Lower leg skin (tissue), 4 donors: ENCODE measurements at places on chromosomes 11 and 22. TPM values are rescaled to one million over a fixed set of nuclear protein-coding genes. Genes with fewer than 3 reads are reported as not detected.

The EFCAB6 gene
- 4.2 TPM for total RNA-seq

The ART5 gene
- 2.9 TPM for total RNA-seq

The RASGRP2 gene
- total RNA-seq: 1.1 TPM

The CLDN25 gene
- not detected for total RNA-seq

The MPPED2 gene
- total RNA-seq: 0.37 TPM

The NDUFS3 gene
- total RNA-seq: 84.8 TPM

The FOLR3 gene
- 0.52 TPM for total RNA-seq

The RAG2 gene
- total RNA-seq: not detected

The OR6A2 gene
- not detected for total RNA-seq

The SMC1B gene
- not detected for total RNA-seq

The HSPB2 gene
- 1.2 TPM for total RNA-seq

DNA sequence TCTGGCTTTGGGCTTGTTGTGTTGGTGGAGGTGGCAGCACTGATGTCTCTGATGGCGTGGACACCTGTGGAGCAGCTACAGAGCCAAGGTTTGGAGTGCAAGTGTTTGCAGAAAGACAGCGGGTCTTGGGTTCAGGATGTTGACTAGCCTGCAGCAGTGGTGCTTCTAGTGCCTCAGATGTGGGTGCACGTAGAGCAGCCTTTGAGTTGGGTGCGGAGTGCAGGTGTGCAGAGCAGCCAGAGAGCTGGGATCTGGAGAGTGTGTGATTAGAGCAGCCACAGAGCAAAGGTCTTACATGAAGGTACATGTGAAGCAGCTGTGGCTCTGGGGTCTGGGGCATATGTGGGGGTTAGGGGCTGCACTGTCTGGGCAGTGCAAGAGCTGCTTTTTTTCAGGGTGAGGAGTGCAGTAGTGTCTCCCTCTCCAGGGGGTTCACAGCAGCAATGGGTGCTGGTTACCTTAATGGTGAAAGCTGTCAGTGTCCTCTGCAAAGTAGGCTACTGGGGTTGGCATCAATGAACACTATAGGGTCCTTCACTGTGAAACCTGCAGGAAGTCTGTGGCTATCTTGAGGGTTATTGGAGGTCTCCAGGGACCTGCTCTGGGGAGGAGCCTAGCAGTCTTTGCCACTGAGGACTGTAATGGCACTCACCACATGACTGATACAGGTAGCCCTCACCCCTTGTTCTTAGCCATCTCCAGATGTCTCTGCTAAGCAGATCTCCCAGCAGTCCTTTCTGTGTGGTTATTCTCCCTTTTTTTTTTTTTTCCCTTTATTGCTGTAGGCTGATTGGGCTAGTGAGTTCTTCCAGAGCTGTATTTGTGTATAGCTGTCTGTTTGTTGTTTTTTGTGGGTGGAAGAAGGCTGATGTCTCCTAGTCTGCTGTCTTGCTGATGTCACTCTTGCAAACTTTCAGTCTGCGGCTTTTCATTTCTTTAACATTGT is 14.3 kb downstream of the BIRC2 start:
- no peak for DNase-seq

DNA sequence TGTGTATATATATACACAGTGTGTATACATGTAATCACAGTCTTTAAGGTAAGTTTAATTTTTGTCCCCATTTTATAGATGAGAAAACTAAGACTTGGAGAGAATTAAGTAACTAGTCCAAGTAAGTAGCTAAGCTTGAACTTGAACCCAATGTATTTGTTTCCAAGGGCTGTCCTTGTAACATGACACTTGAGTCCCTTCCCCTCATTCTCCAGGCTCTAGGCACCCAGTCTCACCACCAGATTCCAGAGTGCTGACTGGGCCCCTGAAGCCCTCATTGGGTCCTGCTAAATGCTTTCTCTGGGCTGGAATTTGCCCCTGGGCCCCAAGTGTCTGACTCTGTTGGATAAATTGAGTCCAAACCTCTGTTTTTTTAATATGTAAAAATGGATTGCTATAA is 45.5 kb downstream of the ADM start:
- DNase-seq: no peak

GRCh38 chr11:116422556-116422955 is 350.2 kb downstream of the BUD13 start:
- DNase-seq: no peak

GRCh38 chr22:38402204-38402603 is 52.8 kb downstream of the KCNJ4 start:
- no peak for DNase-seq

- DNase-seq: peak; percentile 83
Observed at GRCh38 chr11:1767399-1768140, 3.8 kb upstream of the CTSD start.

- DNase-seq: no peak
Observed at GRCh38 chr22:40000171-40000570, 5.4 kb downstream of the FAM83F start.

- peak; percentile 83 for DNase-seq
Observed at GRCh38 chr11:128291007-128291406, 296.4 kb downstream of the ETS1 start.

GRCh38 chr22:17087498-17088131 is 2.8 kb downstream of the IL17RA start:
- peak; percentile 48 for DNase-seq

DNA sequence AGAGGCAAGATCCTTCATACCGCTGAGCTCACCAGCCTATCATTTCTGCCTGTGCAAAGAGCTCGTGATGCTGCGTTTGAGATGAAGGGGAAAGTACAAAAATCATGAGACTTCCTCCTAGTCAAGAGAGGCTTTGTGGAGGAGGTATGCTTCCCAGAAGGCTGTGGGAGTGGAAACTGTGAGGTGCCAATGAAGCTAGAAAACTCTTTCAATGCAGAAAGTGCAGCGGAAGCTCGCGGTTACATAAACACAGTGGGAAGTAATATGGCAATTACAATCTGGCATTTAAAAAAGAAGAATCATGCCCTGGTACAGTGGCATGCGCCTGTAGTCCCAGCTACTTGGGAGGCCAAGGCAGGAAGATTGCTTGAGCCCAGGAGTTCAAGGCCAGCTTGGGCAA is 134.8 kb downstream of the EHF start:
- no peak for DNase-seq

GRCh38 chr11:129223701-129224149 is 31.6 kb upstream of the ARHGAP32 start:
- no peak for DNase-seq

DNA sequence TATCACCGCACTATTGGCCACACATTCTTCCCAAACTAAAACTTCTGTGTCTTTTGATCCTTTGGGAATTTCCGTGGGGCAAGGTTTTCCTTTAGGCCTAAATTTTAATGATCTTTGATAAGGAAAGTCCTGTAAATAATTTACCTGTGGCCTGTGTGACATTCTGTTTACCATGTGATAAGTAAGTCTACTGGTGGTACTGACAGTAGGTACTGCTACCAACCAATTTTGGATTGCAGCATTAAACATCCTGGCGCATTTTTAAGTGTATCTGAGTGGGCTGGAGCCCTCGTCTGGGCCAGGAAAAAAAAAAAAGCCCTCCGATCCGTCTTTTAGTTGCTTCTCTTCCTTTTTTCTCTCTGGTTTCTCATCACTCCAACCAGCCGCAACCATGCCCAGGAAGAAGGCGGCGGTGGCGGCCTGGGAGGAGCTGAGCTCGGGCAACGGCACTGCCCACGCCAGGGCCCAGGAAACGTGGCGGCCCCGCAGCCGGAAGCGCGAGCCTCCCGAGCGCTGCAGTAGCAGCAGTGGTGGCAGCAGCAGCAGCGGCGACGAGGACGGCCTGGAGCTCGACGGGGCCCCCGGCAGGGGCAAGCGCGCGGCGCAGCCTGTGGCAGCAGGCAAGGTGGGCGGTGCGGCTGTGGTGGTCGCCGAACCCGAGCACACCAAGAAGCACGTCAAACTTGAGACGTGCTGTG is 33.6 kb downstream of the ASRGL1 start:
- no peak for DNase-seq

DNA sequence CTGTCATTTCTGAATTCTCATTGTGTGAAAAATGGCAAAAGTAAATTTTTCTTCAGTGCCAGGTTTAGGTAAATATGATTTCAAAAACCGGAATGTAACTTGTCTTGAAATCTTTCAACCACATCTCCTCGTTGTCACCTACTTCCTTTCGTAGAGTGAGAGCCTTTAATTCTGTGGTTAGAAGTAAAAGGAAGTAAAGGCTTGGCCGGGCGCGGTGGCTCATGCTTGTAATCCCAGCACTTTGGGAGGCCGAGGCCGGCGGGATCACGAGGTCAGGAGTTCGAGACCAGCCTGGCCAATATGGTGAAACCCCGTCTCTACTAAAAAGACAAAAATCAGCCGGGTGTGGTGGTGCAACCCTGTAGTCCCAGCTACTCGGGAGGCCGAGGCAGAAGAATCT is 29.8 kb downstream of the SGSM3 start:
- DNase-seq: peak; percentile 87

DNA sequence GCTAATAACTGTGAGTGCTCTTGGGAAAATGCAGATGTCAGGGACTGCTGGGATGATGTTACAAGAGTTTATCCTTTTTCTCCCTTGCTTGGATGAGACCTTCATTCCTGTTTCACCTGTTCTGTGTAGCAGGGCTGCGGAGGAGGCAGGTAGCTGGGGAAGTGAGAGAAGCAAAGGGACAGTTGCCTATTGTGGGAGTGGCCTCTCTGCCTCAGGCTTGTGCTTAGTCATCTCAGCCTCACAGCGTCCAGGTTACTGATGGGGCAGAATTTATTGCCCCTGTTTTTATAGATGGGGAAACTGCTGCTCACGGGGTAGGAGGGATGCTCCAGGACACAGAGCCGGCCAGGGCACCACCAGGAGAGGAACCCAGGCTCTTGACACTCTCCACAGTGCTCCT is 1.7 kb downstream of the STX3 start:
- no peak for DNase-seq

DNA sequence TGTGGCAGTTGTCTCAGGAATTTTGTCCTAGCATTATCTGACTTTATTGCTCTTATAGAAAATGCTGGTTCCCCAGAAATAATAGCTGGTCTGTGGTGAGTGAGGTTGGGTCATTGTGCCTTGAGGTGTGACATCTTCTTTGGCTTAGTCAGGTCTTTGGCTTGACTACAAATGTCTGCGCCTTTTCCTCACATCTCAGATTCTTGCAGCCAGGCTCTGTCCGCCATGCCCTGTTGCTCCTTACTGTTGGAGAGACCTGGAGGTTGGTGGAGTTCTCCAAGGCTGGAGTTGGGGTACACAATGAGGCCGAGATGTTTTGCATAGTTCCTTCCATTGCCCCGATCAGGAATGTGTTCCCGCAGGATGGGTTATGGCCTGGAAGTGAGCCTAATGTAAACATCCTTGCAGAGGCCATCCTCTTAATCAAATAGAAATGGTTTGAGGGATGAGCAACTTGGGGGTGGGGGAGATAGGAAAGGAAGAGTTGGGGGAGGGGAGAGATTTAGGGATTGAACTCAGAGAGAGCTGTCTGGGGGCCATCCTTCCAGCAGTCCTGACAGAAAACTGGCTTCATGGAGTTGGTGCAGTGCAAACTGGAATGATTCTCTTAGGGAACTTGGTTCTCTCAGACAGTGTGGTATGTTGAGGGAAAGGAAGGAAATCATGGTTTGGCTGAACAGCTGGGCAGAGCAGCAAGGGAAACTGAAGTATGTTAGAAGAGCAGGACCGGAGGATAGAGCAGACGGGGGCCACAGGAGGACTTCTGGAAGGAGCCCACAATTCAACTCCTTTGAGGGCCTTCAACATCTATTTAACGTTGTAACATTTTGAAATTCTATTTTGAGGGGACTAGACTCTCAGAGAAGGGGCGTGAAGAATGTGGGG is 49.9 kb downstream of the ZBTB16 start:
- peak; percentile 64 for DNase-seq

GRCh38 chr22:20951151-20951931 is 15.7 kb upstream of the AIFM3 start:
- no peak for DNase-seq

GRCh38 chr11:75508051-75508561 is 17.6 kb downstream of the GDPD5 start:
- no peak for DNase-seq

DNA sequence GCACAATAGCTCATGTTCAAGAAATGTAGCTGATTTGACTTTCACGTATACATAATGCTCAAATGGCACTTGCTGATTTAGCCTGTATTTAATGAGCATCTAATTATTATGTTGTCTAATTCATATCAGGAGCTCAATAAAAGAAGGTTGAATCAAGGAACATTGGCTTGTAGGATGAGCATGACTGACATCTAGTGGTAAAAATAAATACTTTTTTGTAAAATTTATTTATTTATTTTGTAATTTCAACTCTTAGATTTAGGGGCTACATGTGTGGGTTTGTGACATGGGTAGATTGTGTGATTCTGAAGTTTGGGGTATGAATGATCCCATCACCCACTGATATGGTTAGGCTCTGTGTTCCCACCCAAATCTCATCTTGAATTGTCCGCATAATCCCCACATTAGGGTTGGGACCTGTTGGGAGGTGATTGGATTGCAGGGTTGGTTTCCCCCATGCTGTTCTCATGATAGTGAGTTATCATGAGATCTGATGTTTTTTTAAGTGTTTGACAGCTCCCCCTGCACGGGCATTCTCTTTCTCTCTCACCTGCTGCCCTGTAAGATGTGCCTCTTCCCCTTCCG is 1.7 kb upstream of the OR52E5 start:
- DNase-seq: no peak

GRCh38 chr22:43262990-43263644 is 76.2 kb upstream of the TTLL12 start:
- DNase-seq: no peak

- DNase-seq: no peak
Observed at GRCh38 chr11:60372767-60373166, 5.6 kb upstream of the MS4A7 start.

DNA sequence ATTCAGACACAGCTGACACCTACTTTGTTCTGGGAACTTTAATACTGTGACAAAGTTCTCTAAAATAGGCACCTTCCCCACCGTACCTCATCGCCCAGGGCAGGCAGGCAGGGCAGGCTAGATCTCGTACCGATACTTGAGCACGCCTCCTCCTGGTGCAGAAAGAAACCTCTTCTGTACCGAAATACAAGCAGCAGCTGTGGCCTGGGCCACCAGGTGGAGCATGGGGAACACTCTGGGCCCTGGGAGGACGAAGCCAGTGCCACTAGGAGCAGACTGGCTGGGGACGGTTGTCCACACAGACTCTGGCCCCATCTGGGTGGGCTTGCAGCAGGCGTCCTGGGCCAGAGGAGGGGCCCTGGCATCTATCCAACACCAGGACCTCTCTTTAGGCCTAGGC is 12.8 kb downstream of the PMM1 start:
- no peak for DNase-seq

DNA sequence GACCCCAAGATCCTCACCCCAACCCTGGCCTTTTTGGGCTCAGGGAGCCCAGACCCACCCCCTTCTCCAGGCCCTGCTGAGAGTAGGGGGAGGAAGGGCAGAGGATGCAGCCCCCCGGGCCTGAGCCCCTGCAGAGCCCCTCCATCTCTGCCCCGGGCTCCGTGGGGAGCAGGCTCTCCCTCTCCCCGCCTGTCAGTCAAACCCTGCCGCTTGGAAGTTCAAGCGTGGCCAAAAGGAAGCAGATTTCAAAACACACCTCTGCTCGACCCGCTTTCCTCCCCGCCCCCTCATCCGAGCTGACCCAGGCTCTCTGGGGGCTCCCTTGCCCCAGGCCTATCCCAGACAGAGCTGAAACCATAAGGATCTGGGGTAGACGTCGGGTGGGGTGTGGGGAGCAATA is 39.0 kb upstream of the CD82 start:
- DNase-seq: no peak

GRCh38 chr22:29387921-29388758 is at the start of gene AP1B1:
Gene AP1B1, minus strand, starts transcription at chr22:29388570. Its CDS starts 21,327 bp downstream, at chr22:29367243.
- DNase-seq: peak; percentile 89

- DNase-seq: no peak
Observed at GRCh38 chr11:70537576-70538571, 139.5 kb downstream of the CTTN start.

GRCh38 chr22:42132457-42132856 is 1.8 kb upstream of the CYP2D6 start:
- DNase-seq: no peak

GRCh38 chr22:49674479-49675050 is 153.1 kb downstream of the BRD1 start:
- peak; percentile 23 for DNase-seq
